ENCODE measurements at places on chromosomes 6 and 20.

DNA sequence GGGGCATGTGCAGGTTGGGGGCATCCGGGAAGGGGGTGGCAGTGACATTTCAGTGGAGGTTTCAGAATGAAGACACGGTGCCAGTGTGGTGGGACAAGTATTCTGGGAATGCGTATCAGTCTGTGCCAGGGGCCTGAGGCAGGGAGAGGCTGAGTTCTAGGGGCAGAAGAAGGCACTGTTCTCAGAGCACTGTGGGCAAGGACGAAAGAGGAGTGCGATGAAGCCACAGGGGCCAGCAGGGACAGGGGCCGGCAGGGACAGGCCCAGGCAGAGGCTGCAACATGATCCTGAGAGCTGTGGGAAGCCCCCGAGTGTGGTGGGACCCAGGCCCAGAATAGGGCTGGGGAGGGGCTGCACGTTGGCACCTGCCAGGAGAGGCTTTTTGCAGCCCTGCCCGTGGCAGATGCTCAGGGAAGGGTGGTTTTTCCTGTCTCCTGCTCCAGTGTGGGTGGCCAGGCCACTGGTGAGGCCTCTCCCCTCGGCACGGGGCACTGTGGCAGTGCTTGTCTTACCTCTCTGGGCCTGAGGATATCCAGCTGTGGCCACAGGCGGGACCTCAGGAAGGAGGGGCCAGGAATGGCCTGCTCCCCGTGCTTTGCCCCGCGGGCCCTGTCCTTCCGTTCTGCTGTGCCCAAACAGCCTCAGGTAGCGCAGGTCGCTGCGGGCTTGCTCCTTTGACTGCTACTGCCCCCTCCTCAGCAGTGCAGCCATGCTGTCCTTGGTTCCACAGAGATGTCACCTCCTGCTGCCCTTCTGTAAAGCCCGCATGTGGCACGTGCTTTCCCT lies 10.0 kb downstream of the ENTPD6 start:
- no peak for DNase-seq

GRCh38 chr20:38650010-38650409 lies 48.4 kb downstream of the ARHGAP40 start:
- no peak for DNase-seq

DNA sequence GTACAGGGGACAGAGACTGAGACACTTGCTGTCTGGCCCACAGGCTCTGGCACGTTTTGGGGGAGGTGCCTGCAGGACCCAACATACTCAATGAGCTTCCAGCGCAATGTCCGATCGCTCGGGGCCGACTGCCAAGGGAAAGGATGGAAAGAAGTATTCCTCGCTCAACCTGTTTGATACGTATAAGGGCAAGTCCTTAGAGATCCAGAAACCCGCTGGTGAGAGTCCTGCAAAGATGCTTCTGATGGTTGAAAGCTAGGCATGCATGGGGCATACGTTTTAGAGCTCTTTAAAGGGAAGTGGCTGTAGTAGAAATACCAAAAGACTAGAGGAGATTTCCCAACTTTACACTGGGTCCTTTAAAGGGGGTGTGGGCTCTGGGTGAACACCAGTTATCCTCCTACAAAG lies 2.2 kb downstream of the PRRC2A start:
- DNase-seq = peak; percentile 62

DNA sequence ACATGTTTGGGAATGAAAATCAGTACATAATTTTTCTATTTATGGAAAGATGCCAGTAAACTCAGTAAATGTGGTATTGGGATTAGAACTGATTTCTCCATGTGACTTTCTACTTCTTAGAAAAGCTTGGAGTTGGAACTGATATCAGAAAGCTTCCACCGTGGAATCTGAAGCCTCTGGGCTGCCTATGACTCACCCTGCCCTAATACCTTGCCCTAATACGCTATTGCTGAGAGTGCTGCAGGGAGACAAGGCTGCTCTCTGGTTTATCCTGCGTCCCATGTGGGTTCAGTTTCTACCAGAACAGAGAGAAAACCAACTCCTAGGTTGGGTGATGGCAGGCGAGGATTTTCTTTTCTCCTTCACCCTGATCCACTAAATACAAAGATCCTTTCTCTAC lies 3.3 kb upstream of the STMND1 start:
- no peak for DNase-seq

GRCh38 chr6:24004659-24005058 lies 121.4 kb upstream of the NRSN1 start:
- DNase-seq = no peak

DNA sequence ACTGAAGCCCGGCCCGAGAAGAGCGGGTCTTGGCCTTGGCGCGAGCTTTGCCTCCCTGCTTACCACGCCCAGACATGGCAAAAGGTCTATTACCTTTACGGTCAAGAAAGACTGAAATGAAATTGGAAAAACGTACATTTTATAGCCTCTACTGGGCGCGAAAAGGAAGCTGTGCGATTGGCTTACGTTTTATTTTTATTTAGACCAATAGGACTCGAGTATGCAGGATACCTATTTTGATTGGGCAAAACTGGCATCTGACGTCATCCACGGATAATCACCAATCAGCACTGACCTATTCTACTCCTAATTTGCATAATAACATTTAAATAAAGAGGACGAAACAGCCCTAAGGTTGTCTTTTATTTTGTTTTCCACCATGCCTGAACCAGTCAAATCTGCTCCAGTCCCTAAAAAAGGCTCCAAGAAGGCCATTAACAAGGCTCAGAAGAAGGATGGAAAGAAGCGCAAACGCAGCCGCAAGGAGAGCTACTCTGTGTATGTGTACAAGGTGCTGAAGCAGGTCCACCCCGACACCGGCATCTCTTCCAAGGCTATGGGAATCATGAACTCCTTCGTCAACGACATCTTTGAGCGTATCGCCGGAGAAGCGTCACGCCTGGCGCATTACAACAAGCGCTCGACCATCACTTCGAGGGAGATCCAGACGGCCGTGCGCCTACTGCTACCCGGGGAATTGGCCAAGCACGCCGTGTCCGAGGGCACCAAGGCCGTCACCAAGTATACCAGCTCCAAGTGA lies 97.4 kb downstream of the OR2B2 start:
- DNase-seq = no peak

DNA sequence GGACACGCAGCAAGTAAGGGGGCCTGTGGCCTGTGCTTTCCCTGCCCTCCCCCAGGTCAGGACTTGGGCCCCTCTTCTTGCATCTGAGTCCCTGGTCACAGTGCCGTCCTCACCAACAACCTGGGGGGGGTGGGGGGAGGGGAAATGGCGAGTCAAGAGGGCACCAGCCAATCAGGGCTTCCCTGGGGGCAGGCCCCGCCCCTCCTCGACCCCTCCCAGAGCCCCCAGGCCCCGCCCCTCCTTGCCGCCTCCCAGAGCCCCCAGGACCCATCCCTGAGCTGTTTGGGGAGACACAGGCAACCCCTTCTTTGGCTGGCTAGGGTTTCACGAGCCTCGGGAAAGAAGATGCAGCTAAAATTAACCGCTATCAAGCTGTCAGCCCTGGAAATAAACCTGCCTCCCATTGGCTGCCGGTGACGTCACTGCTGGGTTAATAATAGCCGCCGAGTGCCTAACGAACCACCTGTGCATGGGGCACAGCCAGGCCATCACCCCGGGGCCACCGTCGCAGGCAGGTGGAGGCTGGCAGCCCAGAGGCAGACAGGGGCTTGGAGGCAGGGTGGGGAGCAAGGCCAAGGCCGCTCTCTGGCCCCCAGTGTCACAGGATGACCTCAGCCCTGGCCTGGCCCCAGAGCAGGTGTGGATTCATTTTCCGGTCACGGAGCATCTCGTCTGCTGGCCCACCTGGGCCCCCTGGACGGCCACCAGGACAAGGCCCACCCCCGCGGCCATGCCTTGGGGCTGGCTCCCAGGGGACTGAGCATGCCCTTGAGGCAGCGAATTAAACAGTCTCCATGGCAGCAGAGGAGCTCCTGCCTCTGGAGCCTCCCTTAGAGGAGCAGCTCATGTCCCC lies 3.2 kb upstream of the EEF1A2 start:
- no peak for DNase-seq

DNA sequence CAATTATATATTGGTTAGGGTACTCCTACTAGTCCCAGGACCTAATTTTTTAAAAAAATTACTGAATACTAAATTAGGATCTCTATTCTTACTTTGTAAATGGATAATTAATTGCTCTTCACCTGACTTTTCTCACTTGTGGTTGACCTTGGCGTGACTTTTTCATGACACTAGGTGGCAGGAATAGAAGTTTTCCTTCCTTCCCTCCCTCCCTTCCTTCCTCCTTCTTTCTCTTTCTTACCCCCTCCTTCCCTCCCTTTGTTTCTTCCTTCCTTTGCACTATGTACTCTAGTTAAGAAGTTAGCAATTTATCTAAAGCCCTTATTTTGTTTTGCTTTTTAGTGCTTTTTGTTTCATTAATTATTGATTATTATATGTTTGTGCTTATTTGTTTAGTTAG lies 20.4 kb upstream of the HBS1L start:
- no peak for DNase-seq

DNA sequence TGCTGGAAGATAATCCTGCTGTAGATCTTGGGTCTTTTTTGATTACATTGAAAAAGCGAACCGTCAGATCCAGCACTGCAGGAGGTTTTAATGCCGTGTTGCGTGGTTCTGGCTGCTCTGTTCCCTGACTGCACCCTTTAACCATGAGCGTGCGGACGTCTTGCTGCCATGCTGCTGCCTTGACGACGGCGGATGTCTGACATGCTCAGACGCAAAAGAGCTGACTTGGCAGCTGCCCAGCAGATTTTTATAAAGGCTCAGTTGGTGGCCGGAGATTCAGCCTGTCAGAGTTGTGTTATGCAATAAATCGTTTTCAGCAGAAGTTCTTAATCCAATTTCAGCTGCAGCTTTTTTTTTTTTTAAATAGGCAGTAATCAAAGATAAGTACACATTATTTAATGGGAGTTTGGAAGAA lies 119.4 kb downstream of the JARID2 start:
- DNase-seq = peak; percentile 94

Data from HL-60 (cell line).